Stimulated activated CD4-positive, alpha-beta T cell treated with anti-CD3 and anti-CD28 coated beads, Interleukin-15, amount 100 ng/mL, for 1 hour (primary cell): ENCODE measurements at places on chromosomes 12 and 14.

- no peak for DNase-seq
These were observed 40.6 kb upstream of the CDKN3 start for GRCh38 chr14:54356172-54356571.

DNA sequence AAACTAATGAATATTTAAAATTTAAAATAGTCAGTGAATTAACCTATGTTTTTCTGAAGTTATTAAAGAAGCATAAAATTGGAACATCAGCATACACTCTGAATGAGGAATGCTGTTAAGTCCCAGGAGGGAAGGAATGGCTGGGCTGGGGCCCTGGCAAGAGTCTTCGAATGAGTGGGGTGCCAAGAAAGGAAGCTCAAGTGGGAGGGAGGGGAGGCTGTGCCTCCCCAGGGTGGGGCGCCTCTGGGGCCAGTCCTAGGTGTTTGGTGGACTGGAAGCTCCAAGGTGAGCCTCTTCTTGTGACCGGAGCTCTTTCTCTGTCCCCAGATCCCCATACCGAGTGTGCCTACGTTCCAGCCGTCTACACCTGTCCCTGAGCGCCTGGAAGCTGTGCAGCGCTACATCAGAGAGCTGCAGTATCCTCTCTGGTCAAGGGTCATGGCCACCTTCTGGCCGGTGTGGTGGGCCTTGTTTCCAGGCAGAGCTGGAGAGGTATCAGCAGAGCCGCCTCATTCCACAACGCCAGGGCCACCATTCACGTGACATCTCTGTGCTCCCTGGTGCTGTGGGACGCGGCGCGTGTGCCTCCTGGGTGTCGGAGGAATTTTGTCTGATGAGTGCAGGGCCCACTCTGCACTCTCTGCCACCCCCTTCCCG, 8.5 kb downstream of the VASH1 start:
- DNase-seq, result no peak

GRCh38 chr12:121190523-121191031, 19.4 kb upstream of the P2RX4 start:
- DNase-seq, result no peak

- DNase-seq, result no peak
These were observed 675.5 kb upstream of the MGAT4C start for GRCh38 chr12:86931714-86932113.

- DNase-seq, result no peak
These were observed 26.2 kb upstream of the CMA1 start for GRCh38 chr14:24534286-24534685.

DNA sequence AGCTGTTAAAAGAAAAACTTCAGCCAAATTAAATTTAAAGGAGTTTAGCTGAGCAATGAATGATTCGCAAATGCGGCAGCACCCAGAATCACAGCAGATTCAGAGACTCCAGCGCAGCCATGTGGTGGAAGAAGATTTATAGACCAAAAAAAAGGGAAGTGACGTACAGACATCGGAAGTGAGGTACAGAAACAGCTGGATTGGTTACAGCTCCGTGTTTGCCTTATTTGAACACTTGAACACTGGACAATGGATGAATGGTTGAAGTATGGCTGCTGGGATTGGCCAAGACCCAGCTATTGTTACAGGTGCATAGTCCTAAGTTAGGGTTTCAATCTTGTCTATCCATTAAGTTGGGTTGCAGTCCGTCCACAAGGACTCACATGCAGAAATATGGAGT, 42.6 kb downstream of the GALNT8 start:
- no peak for DNase-seq

DNA sequence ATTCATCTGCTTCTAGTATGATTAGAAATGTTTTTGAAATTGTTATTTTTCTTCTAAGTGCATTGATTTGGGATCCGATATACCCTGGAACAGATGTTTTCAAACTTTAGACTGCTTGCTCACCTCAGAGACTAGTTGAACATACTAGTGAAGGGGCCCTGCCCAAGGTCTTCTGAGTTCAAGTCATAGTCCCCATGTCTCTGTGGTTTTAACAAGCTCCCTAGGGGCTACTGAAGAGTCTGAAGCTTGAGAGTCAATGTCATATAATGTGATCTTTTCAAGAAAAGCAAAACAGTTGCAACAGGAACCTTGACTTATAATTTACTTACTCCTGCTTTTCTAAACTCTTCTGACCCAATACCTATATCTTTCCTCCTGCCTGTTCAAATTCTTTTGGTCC, 7.5 kb upstream of the UBE2N start:
- no peak for DNase-seq

GRCh38 chr12:80291108-80291754, 152.8 kb upstream of the PTPRQ start:
- DNase-seq, result no peak

DNA sequence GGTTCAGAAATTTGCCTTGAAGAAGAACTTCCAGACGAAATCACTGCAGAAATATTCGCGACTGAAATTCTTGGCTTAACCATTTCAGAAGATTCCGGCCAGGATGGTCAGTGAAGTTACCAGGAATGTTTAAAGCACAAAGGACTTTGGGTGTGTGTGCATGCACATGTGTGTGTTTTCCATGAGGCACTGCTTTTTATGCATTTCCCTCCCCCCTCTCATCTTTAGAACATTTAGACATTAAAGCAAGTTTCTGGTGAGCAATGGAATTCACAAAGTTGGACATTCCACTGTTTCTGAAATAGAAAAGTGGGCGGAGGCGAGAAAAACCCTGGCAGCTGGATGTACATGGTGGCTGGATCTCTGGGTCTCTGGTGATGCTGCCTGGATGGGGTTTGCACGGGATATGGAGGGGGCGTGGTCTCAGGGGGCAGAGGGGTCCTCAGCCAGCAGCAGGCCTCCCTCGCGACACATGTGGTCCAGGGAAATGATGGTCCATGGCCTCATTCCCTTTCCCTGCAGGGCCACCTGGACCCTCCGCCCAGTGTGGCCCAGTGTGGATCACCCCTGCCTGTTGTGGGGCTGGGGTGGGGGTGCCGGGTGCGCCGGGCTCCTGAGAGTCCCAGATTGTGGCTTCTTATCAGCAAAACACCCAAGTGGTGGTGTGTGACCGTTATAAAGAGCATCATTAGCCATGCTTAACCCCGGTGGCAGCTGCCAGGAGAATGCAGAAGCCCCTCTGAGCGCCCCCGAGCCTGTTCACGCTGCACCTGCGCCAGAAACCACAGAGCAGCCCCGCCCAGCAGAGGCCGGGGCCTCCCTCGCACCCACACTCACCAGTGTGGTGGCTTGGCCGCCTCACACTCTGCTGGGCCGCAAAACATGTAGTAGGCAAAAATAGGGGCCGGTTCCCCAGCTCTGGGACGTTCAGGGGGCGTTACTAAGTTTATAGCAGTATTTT, 17.8 kb upstream of the BCL7A start:
- no peak for DNase-seq

GRCh38 chr12:14356147-14356546, 9.3 kb upstream of the ATF7IP start:
- no peak for DNase-seq

- DNase-seq, result no peak
These were observed 58.7 kb downstream of the POLR3B start for GRCh38 chr12:106416273-106416672.

DNA sequence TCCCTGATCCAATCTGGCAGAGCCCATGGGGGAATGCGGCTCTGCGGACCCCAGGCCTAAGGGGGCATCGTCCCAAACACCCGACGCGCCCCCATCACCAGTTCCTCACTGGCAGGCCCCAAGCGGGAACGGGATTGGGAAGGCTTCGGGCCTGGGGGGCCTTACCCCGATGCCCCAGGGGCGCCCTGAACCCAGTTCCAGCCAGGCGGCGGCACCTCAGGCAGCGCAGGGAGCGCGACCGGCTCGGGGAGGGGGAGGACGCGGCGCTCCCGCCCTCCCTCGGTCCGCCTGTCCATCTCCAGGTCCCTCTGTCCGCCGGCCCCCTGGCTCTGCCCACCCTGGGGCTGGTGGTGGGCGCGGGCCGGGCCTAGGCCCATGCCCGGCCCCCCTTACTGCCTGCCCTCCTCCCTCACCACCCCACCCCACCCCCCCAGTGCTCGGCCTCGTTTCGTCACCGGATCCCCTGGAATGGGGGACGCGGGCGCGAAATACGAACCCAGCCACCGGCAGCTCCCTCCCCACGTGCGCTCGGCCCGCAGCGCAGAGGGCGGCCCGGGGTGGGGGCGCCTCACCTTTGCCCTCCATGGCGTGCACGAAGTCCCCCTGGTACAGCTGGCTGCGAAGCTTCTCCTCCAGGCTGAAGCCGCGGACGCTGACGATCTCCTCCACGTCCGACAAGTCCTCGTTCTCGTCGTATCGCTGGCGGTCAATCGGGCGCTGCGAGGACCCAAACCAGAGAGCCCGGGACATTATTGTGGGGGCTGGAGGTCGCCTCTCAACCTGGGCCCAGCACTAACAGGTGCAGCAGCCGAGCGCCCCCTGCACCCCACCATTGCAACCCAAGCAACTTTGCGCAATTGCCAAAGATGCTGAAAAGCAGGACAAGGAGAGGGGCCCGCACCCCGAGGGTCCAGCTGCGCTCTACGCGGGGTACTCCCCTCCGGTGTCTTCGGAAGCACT, 2.3 kb downstream of the KDM2B start:
- DNase-seq, result no peak

DNA sequence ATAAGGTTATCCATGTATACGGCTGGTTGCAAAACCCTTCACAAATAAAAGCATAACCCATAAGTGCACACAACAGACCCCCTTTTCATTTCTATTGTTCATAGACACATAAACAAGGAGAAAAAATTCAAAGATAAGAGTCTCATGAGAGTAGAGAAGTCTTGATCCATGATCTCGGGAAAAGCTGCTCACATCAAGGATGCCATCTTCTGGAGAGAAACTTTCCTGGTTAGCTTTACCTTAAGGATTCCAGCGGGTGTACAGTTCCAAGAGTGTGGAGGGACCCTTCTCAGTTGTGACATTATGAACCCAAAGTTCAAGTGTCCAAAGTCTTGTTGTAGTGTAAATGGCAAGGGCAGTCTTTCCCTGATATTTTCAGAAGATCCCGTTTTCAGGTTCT, 144.5 kb downstream of the LLPH start:
- DNase-seq, result no peak

GRCh38 chr12:90627180-90627896, 327.6 kb downstream of the CCER1 start:
- no peak for DNase-seq

DNA sequence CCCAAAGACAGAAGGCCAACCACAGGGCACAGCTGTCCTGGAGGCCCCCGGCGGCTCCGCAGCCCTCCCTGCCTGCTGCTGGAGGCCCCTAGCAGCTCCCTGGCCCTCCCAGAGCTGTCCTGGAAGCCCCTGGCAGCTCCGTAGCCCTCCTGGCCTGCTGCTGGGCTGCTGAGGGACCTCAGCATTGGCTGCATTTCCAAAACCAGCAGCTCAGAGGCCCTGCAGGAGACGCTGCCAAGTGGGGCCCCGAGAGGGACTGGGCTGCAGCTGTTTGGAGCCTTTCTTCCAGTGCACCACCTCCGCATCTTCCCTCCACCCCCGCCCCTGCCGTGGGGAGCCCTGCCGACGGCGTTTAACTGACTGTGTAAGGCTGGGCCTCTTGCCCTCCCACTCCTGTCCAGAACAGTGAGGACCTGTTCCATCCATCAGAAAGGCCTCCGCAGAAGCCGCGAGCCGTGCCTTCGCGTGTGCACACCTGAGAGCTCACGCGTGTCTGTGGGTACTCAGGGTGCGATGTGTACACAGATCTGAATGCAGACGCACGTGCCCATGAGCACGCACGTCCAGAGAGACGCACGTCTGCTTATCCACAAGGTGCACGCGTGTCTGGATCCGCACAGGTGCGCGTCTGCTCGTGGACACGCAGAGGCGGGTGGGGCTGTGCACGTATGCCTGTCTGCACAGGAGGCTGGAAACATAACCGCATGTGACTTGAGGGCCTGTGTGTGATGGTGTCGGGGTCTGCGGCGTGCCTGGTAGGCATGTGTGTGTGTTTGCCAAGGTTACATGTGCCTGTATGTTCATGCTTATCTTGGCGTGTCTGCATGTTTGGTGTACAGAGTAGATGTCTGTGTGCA, 57.0 kb upstream of the FBRSL1 start:
- DNase-seq, result no peak

DNA sequence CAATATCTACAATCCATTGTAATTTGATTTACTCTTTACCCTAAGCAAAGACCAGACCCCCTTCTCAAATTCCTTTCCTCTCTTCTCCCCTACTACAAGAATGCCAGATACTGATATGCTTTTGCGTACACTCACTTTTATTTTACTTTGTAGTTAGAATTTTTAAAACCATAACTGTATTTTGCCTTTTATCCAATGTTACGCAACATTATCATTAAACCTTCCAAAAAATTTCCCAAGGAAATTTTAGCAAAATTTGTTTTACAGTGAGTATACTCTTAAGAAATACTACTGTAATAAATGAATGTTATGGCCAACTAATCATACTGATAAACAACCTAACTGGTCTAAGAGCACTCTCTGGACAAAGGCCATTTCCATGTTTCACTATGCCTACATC, 22.3 kb downstream of the ATP2B1 start:
- DNase-seq, result no peak

DNA sequence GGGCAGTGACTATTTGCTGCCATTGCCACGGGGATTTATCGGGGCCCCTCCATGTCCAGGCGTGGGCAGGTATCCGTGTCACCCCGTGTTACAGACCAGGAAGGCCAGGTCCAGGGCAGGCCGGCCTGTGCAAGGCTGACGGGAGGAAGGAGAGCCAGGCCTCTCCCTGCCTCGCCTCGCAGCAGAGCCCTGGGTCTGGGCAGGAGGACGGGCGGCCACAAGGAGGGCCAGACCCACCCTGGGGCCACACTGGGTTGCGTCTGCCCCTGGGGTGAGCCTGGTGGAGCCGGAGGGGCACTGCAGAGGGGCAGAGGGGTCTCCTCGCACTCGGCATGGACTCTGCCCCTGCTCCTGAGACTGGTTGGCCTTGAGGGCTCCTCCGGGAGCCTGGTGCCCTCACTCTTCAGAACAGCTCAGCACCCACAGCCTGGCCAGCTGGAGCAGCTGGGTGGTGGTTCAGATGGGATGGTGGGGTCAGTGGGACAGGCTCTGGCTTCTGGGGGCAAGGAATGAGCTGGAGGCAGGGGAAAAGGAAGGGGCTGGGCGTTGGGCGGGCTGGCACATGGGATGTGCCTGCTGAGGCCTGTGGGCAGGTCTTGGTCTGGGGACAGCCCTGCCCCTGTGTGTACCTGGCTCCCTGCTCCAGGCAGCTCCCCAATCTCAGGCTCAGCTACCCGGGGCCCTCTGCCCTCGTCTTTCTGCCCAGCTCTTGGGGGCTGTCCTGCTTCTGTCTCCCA, 53.9 kb downstream of the KIF26A start:
- no peak for DNase-seq

- DNase-seq, result no peak
These were observed 51.5 kb downstream of the SUDS3 start for GRCh38 chr12:118427819-118428218.
